ENCODE measurements at places on chromosomes 2 and 18.

DNA sequence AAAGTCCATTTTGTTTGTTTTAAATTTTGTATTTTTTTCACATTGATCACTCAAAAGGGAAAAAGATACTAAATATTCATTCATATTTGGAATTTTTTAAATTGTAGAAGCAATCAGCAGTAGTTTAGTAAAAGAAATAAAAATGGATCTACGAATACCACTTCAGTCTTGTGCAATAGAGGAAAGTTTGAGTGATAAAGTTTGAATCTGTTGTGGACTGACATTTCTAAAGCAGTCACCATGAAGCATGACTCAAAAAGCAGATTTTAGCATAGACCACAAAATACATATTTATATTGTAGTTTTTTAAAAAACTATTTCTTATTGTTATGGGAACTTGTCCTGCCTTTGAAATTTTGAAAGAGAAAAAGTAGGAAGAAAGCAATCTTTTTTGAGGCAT is 520.5 kb upstream of the ZEB2 start:
- no peak for DNase-seq

- no peak for DNase-seq
Observed at GRCh38 chr2:7950035-7950612, 731.7 kb upstream of the ID2 start.

DNA sequence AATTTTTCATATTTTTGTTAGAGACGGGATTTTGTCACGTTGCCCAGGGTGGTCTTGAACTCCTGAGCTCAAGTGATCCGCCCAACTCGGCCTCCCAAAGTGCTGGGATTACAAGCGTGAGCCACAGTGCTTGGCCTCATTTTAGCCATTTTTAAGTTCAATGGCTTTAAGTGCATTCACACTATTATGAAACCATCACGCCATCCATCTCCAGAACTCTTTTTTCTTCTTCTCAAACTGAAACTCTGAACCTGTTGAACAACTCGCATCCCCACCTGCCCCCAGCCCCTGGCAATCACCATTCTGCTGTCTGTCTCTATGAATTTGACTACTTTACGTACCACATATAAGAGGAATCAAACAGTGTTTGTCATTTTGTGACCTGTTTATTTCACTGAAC is 31.3 kb upstream of the ASB18 start:
- DNase-seq, result no peak

DNA sequence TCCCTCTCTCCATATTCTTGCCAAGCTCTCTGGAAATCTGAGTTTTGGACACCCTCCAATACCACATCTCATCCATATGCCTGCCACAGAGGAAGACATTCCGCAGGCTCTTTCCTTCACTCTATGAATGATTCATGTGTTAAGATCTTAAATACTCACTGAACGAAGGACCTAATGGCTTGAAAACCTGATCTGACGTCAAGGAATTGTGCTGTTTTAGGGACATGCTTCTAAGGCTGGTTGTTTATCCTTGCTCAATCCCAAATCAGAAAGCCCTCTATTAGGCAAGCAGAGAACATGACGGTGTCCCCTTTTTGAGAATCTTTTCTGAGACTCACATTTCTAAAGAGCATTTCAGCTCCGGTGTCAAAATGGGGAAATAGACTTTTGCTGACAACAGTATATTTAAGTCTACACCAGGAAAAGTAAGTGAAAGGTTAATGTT is 83.7 kb upstream of the GALNT5 start:
- no peak for DNase-seq

DNA sequence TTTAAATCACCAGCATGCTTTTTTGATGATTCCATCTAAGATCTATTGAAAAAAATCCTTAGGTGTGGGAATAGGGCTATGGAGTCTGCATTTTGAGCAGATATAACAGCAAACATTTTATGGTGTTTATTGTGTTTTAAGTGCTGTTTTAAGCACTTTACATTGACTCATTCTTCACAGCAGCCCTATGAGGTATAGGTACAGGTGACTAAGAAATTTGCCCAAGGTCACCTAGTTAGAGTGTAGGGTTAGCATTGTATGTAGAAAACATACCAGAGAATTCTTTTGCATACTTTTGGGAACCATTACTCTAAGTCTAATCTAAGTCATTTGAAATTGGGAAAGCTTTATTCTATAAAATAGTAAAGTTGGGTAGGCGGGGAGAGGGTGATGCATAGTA is 31.3 kb downstream of the PPM1B start:
- DNase-seq, result no peak

- DNase-seq, result peak; percentile 58
Observed at GRCh38 chr2:19955544-19956422, 34.1 kb downstream of the WDR35 start.

DNA sequence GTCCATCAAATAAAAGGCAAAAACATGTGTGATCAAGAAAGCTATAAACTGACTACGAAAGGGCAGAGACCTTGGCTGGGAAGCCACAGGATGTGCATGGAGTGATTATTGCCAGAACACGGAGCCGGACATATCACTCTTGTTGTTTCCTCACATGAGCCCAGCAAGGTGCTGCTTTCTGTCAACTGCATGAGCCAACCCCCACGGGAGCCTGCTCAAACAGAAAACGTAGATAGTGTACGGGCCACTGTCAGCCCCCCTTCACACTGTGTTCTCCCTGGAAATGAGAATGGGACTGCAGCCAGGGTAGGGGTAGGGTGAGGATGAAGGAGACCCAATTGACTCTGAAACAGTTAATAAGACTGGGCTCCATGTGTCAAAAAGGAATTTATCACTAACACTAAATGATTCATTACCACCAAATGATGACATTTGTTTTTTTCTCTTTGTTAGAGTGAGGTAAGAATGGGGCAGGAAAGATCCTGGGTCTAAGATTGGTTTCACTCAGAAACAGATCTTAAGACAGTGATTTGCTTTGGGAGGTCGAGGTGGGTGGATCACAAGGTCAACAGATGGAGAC is 235.8 kb downstream of the MREG start:
- no peak for DNase-seq

DNA sequence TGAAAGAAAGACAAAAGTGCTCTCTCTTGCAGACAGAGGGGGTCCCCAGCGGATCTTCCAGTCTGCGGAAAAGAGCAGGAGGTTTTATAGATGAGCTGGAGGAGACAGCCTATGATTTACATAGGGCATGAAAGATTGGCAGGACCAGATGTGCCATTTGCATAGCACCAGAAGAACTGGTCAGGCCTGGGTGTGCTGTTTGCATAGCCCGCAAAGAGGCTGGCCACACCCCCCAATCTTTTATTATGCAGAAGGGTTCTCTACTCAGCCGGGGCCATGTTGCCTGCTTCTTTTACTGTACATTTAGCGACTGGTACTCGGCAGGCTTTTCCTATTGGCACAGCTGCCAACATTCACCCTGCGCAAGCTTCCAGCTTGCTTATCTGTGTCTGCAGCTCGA is 317.6 kb downstream of the GALR1 start:
- no peak for DNase-seq

DNA sequence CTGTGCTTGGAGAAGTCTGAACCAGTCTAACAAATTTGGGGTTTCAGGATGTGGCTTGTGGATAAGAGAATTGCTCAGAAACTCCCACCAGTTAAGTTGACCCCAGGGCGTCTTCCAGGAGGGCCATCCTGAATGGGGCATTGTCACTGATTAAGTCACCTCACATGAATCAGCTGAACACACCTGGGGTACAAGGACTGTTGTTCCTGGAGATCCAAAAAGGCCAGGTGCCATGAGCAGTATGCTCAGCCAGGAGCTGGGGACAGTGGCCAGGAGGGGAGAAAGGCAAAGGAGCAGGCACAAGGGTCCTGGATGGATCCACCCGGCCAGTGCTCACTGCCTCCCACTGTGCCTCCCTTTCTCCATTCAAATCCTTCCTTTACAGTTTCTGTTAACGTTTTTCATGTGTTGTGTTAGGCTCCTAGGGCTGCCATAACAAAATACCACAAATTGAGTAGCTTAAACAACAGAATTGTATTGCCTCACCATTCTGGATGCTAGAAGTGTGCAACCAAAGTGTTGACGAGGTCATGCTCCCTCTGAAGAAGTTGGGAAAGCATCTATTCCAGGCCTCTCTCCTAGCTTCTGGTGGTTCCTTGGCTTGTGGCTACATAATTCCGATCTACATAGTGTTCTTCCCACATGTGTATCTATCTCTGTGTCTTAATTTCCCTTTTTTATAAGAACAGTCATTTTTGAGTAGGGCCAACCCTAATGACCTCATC is 33.4 kb downstream of the TRABD2A start:
- no peak for DNase-seq

GRCh38 chr2:36528274-36528673 is 69.7 kb downstream of the FEZ2 start:
- DNase-seq, result no peak

DNA sequence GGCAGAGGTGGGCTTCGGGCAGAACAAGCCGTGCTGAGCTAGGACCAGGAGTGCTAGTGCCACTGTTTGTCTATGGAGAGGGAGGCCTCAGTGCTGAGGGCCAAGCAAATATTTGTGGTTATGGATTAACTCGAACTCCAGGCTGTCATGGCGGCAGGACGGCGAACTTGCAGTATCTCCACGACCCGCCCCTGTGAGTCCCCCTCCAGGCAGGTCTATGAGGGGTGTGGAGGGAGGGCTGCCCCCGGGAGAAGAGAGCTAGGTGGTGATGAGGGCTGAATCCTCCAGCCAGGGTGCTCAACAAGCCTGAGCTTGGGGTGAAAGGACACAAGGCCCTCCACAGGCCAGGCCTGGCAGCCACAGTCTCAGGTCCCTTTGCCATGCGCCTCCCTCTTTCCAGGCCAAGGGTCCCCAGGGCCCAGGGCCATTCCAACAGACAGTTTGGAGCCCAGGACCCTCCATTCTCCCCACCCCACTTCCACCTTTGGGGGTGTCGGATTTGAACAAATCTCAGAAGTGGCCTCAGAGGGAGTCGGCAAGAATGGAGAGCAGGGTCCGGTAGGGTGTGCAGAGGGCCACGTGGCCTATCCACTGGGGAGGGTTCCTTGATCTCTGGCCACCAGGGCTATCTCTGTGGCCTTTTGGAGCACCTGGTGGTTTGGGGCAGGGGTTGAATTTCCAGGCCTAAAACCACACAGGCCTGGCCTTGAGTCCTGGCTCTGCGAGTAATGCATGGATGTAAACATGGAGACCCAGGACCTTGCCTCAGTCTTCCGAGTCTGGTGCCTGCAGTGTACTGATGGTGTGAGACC is at the start of gene PROC:
Gene PROC, plus strand, starts transcription at position 128 of the 812 bp plus-strand sequence. CDS start 1,516 bp downstream, outside the sequence.
- no peak for DNase-seq

DNA sequence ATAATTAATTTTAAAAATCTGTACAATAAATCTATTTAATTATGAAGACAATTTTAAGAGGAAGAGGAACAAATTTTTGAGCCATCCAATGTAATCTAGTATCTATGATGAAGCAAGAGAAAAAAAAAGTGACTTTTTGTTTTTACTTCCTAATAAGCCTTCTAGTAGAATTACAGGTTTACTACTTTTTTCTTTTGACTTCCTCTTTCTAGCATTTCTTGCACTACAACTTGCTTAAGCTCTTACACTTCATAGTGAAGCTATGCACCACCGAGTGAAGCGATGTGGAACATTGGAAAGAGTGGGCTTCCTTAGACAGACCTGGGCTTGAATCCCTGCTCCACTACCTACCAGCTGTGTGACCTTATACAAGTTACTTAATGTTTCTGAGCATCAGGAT is 2.1 kb downstream of the SERPINB2 start:
- no peak for DNase-seq

All from KBM-7 (cell line).